Left renal pelvis (tissue), 4 donors: ENCODE measurements at places on chromosomes 3 and 15. TPM values are rescaled to one million over a fixed set of nuclear protein-coding genes. Genes with fewer than 3 reads are reported as not detected.

The ATRIP gene
- 13.2 TPM for polyA plus RNA-seq

The CHD2 gene
- polyA plus RNA-seq = 82.1 TPM

The SLC15A2 gene
- polyA plus RNA-seq = 12.4 TPM

GRCh38 chr3:177552051-177552450 lies 354.8 kb upstream of the TBL1XR1 start:
- DNase-seq = no peak

DNA sequence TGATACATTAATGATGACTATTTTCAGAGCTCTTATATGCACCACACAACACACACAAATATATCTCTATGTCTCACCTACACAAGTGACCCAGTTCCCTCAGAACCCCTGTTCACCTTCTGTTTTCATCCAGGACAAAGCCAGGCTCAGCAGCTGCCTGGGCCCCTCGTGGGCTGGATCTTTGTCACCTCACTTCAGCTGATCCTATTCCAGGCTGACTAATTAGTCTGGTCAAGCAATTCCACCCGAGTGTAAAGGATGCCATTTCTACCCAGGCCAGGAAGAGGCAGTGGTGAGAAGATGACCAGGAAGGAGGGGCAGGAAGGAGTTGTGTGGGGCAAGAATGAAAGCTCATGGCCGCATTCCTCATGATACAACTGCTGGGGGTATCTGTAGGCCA lies 62.3 kb downstream of the DHX30 start:
- DNase-seq = no peak

- DNase-seq = no peak
Observed at GRCh38 chr3:20344400-20344959, 158.5 kb upstream of the SGO1 start.

- DNase-seq = no peak
Observed at GRCh38 chr3:94596887-94597566, 534.2 kb downstream of the NSUN3 start.

DNA sequence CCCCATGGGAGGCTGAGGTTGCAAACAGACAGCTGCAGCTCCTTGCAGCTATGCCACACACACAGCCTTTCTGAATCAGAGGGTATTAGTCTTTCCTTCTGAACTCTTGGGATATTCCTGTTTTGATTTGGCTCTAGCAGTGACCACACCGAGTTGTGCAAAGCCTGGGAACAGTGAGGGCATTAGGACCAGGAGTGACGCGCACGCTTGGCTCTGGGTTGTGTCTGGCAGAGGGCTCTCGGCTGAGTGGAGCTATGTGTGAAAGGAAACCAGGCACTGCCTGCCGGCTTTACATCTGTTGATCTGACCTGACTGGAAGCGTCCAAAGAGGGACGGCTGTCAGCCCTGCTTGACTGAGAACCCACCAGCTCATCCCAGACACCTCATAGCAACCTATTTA lies at the start of gene GALNT15:
Gene GALNT15, plus strand, starts transcription at position 292 of the 400 bp plus-strand sequence. CDS start 472 bp downstream, outside the sequence.
- DNase-seq = no peak

DNA sequence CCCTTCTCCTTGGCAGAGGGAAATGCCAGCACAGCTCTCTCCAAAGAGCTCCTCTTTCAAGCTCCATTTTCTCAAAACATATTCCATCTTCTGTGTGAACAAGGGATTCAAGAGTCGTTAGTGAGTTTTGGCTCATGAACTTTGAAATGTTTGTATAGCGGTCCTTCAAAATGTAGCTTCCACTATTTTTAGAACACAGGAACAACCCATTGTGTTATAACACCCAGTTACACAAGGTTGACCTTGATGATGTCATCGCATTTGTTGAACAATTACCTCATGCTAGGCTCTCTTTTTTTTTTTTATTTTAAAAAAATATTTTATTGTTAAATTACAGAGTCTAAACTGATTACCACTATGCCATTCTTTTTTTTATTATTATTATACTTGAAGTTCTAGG lies 251.7 kb downstream of the THSD4 start:
- DNase-seq = no peak

DNA sequence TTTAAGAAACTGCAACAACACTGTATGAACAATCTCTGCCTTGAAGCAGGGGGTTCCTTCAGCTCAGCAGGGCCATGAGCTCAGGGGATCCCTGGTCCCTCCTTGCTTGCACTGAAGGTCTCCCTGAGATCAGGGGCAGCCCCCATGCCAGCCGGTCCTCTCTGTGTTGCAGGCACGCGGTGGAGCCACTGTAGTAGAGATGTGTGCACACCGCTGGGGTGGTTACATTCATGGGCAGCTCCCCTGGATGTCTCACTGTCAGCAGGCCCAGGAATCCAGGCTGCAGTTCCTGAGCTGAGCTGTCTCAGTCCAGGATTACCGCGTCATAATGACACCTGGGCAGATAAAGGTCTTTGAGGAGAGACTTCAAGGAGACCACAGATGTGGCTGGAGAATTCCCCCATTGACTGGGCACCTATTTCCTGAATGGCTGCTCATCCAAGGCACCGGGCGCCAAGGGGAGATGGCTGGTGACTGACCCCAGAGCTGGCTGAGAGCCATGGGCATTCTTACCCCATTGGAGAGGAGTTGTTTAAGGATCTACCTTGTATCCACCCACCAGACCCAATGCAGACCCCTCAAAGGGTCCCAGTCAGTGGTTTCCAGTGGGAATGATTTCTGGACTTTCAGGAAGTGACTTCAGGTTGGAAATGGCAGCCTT lies 10.4 kb upstream of the KLF13 start:
- no peak for DNase-seq

DNA sequence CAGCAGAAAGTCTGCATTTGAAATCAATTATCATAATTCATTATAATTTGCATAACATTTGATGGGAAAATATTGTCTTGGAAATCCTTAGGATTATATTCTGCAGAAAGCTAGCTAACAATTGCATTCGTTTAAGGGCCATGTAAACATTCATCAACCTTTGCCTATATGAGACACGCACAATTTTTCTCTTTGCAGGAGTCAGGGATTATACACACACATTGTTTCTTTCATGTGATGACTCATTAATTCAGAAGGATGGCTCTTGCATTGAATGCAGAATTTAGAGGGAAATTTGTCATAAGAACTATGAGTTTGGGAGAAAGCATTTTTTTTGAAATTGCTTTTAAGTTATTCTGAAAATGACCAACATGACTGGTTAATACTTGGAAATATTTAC lies 844.7 kb downstream of the DIPK2A start:
- no peak for DNase-seq

The RFX7 gene
- polyA plus RNA-seq = 21.3 TPM

DNA sequence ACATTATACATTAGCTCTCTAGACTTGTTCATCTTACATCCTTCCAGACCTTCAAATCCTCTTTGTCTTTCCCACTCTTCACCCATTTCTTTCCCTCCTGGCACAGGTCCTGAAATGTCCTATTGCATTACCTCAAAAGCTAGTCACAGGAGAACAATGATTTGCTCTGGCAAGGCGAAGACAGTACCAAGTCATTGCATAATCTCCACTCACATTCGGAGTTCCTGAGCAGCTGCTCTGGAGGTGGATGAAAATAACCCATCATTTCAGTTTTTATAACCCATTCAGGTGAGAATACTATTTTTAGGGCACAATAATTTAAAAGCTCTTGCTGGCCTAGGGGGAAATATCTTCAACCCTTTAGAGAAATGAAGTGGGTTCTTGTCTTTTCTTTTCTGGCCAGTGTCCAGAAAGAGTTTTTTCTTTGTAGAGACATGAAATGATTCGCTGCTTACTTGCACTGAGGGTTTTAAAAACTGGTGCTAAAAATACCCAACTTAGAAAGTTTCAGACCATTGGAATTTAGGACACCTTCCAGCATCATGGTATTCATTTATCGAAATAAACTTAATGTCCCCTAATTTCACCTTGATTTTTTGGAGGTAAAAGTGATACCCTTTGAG lies 23.4 kb upstream of the DYNC1LI1 start:
- DNase-seq = no peak

The CCDC39 gene
- polyA plus RNA-seq = 5.0 TPM

The SQOR gene
- 25.2 TPM for polyA plus RNA-seq

DNA sequence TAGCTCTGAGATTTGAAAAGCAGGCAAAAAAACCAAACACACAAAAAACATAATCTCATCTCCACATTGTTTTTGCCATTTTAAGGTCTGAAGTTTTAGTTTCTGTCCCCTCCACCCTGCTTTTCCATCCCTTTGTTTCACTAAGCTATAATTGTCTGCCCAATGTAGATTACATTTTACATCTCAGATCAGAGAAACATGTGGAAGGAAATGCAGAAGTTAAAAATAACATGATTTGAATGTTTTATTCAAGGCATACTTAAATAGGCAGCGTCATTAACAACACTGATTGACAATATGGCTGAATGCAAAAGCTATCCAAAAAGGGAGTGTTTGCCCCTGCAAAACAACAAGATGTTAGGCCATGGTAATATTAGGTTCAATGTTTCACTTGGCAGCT lies 448.1 kb upstream of the ZNF385D start:
- DNase-seq = no peak

The IGSF11 gene
- polyA plus RNA-seq = 4.2 TPM

DNA sequence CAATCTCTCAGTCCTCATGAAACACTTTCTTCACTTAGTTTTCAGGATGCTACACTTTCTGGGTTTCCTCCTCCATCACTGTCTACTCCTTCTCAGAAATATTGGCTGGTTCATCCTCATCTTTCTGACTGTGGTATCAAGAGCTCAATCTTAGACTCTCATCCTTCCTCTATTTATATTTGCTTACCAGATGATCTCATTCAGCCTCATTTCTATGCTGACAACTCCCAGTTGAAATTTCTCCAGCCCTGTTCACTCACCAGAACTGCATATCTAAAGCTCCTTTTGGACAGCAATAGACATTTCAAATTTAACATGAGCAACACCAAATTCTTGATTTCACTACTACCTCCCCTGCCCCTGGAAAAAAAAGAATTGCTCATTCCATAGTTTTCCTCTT lies 48.0 kb upstream of the FBN1 start:
- no peak for DNase-seq

- no peak for DNase-seq
Observed at GRCh38 chr15:31934821-31935220, 95.5 kb upstream of the CHRNA7 start.

The GP5 gene
- polyA plus RNA-seq = 0.91 TPM

The CCDC191 gene
- 18.6 TPM for polyA plus RNA-seq

The PCBP4 gene
- polyA plus RNA-seq = 53.8 TPM

- no peak for DNase-seq
Observed at GRCh38 chr3:185930393-185931107, 7.3 kb downstream of the TRA2B start.

DNA sequence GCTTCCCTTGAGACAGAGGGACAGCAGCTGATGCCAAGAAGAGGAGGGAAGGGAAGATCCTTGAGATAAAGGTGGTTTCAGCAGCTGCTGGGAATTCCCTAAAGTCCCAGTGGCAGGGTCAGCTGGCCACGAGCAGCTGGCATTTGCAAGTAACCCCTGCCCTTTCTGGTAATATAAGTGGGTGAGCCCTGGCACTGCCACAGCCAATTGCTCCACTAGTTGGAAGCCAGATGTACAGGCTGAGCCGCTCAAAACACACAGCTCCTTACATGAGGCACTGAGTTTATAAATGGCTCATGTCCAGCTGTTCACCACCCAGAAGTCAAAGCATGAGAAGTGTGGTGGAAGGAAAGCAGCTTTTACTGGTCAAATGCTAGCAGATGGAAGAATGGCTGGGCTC lies 35.4 kb downstream of the PRR20G start:
- DNase-seq = no peak

The NMNAT3 gene
- polyA plus RNA-seq = 9.2 TPM

DNA sequence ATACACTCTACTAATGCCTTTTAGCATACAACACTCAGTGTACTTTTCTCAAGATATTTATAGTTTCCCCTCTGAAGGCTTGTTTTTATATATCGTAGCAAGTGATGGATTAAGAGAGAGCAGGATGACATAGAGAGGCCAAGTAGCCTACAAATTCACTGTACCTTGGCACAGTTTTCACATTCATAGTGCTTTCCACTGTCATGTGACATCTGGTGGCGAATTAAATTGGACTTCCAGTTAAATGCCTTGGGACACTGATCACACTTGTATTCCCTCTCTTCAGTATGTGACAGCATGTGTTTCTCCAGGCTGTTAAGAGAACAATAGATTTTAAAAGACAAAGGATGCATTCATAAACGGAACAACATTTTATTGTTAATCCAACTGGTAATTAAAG lies 541.1 kb downstream of the MECOM start:
- DNase-seq = no peak

- DNase-seq = no peak
Observed at GRCh38 chr15:75811626-75812025, 31.6 kb upstream of the UBE2Q2 start.

GRCh38 chr3:45554006-45554666 lies 40.4 kb upstream of the LIMD1 start:
- DNase-seq = no peak

DNA sequence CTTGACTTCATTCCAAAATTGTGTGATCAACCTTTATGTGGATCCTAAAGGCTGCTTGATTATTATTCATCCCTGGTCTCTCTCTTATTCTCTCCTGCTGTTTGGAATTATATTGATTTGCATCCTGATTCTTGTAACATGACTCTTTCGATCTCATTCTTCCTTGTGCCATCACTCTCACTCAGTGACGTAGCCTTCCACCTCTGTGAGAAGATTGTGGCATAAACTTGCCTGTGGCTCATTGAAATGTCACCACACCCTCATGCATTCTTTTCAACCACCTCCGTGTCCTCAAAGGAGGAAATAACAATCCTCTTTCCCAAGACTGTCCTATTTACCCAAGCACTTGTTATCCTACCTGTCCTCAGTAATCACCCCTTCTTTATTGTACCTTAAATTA lies 41.3 kb upstream of the GCNT3 start:
- no peak for DNase-seq

The A4GNT gene
- 0.64 TPM for polyA plus RNA-seq

DNA sequence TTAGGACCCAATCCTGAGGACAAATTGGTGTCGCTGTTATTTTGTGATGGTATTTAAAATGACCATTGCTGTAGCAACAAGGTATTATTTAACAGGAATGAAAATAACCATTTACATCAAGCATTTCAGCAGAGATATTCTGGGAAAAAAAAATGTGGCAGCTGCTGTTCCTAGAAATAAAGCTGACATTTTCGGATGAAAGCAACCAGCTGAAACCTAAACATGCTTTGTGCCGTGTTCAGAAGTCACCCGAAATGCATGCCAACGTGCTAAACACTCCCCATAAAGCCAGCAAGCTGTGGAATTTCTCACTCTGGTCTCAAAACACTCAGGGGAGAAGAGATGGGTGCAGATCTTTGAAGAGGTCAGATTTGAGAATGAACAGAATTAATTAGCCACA lies 31.5 kb upstream of the TAFA4 start:
- DNase-seq = no peak

DNA sequence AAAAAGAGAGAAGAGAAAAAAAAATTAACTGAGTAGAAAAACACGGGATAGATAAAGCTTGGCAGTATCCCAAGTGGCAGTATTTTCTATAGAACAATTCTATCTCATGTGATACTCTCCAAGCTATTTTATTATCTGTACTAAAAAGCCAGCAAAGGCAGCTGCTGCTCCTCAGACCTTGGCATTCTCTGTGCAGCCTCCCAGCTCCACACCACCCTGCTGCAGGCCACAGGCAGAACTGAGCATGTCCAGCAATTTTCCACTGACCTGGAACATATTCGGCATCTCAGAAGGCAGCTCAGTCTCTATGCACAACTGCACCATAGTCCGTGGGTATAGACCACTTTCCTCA lies 1161.4 kb downstream of the IGSF11 start:
- no peak for DNase-seq

The DZIP1L gene
- 17.0 TPM for polyA plus RNA-seq

The ADCY5 gene
- 10.4 TPM for polyA plus RNA-seq
